ENCODE measurements at places on chromosomes 2 and 18.

- peak; percentile 27 for DNase-seq
Measured at GRCh38 chr2:178478130-178478438, 316 bp downstream of the FKBP7 start.

DNA sequence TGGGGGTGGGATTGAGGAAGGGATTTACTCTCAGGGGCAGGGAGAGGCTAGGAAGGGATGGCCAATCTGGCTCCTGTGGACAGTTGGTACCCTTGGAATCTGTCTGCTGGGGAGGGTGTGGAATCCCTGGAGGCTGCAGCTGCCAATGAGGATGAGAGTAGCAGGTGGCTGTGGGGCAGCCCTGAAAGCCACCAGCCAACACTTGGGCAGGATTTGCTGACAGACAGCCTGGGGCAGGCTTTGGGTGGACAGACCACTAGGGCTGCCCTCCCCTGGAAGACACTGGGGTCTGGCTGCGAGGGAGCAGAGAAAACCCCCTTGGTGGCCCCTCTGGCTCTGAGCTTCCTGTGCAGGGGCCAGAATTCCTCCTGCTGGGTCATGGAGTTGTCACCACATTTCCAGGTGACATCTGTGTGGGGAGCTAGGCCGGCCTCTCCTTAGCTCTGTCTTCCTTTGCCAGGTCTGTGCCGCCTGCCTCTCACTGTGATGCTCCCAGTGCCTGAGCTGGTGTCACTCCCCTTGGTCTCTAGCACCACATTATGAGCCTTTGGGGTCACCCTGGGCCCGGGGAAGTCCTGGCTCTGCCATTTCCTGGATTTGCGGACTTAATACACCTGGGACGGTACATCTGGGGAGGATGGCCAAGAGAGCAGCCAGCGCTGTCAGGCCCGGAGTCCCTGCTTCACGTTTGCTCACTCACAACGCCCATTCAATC lies 13.4 kb upstream of the ARHGEF4 start:
- DNase-seq = no peak

DNA sequence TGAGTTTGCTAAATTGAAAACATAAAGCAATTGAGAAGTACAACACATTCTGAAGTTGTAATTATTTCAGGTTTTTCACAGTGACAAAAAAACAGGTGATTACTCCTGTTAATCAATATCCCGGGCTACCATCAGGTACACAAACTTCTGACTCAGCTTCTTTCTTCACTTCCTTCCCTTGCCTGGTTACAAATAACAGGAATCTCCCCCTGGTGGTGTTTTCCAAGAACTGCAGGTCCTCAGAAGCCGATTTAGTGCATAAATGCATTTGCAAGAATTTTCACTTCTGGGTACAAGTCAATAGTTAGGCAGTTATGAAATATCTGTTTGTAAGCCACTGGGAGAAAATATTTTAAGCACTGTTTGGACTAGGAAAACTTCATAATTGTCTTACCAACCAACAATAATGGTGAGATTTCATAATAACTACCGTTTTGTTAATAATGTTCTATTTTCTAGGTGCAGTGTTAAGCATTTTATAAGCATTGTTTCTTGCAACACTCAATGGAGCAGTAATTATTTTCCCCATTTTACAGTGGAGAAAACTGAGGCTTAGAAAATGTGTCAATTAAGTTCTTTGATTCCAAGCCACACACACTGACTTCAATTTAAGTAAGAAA lies 12.4 kb upstream of the GMCL1 start:
- DNase-seq = peak; percentile 66

- no peak for DNase-seq
Measured at GRCh38 chr2:134283661-134284060, 29.8 kb downstream of the MGAT5 start.

- no peak for DNase-seq
Measured at GRCh38 chr2:167602122-167602521, 645.3 kb downstream of the STK39 start.

DNA sequence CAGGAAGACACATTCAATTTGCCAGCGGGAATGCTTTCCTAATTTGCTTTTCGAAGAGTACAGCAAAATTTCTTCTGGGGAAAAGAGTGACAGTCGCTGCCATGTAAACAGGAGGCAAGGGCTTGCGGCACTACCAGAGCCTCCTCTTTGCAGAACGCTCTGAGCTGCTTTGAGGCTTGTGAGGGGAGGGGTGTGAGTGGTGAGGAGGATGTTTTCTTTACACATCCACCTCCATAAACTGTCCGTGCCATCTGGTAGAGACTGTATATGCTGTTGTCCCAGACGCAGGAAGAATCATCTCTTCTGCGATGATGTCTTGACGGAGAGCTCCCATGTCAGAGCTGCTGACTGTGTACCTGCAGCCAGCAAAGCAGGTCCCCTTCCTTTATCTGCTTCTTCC lies 138.0 kb downstream of the SOCS6 start:
- DNase-seq = no peak

- no peak for DNase-seq
Measured at GRCh38 chr2:188452084-188452483, 160.4 kb downstream of the GULP1 start.

- DNase-seq = no peak
Measured at GRCh38 chr2:188134241-188134640, 157.4 kb upstream of the GULP1 start.

DNA sequence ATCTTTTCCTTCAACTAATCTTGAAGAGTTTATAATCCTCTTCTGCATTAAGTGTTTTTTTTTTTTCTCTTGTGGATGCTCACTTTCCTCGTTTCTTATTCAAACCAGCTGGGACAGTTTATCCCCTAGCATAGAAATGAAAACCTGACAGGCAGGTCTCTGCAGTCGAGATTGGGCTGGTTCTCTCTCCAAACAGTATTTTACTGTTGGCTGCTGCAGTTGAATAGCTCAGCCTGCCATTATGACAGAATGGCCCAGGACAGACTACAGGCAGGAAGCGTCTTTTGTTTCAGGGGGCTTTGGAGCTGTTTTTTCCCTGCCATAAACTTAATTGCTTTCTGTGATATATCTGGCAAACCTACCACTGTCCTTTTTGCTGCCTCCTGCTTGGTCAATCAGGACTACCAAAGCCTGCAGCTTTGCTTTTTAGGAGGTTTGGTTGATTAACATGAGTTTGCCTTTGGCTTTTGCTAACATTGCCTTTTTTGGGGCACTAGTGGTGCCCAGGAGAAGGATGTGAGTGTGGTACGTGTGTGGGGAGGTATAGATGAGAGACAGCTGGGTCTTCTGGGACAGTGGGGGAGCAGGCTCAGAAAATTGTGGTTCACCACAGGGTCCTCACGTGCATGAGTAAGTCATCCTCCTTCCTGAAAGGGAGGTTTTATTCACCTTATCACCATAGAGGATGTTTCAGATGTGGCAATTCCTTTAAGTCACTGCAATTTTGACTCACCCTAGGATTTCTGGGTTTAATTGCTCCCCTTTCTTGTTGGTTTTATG lies 128.7 kb downstream of the LYPD6B start:
- DNase-seq = no peak

- DNase-seq = no peak
Measured at GRCh38 chr2:159897081-159897480, 99.1 kb upstream of the CD302 start.

DNA sequence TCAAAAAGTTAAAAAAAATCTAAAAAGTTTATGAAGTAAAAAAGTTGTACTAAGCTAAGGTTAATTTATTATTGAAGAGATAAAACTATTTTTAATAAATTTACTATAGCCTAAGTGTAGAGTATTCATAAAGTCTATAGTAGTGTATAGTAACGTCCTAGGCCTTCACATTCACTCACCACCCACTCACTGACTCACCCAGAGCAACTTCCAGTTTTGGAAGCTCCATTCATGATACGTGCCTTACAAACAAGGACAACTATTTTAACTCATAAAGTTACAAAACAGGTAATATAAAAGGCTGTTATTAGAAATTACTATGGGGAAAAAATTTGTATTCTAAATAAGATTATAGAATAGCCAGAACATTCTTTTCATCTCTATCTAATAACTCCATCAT lies 158.9 kb upstream of the FN1 start:
- DNase-seq = no peak

GRCh38 chr2:81396417-81397019 lies 1092.0 kb upstream of the LRRTM1 start:
- DNase-seq = no peak

DNA sequence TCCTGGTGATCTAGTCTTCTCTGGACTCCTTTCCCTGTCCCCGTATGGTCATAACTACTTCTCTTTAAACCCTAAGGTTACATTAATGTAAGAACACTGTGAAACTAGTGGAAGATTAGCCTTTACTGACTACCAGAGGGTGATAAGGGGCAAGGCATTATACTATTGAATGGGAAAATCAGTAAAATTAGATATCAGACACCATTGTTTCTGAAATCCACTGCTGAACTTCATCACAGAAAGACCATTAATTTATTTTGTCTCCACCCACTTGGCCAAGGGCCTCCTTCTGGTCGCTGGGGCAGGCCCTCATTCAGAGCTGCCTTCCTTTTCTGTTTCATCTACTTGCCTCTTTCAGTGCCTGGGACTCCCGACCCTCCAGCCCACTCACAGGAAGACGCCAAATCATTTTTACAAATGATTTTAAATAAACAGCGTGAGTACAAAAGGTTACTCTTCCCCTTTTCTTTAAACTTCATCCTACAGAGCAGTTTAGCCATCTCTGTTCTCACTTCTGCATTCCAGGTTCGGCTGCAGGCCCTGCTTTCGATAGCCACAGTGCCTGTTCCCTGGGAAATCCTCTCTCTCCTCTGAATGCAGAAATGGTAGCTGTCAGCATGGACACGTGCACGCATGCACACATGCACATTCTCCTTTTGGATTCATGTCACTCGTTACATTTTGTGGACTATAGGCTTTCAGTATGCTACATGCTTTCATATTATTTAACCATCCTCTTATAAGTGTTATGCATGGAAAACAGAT lies 70.3 kb upstream of the DOCK10 start:
- no peak for DNase-seq

DNA sequence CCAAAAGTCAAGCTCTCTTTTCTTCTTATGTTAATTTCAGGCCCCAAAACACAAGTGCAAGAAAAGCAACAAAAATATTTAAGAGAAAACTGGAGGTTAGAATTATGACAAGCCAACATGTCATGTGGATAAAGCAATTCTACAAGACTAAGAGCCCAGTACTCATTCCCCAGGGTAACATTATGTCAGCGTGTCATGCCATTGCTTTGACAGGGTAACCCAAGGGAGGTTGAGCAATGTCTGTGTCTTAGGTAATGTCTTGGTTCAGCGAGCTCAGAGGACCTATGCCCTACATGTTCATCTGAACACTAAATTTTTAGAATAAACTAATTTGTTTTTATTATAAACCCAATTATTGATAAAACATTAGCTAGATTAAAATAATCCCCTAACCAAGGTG lies 173.2 kb upstream of the ZNF804A start:
- DNase-seq = no peak

- DNase-seq = no peak
Measured at GRCh38 chr18:7877609-7878008, 310.5 kb downstream of the PTPRM start.

- DNase-seq = no peak
Measured at GRCh38 chr2:239222312-239222660, 178.5 kb downstream of the HDAC4 start.

GRCh38 chr2:210004881-210005280 lies 2.4 kb downstream of the RPE start:
- no peak for DNase-seq

- DNase-seq = no peak
Measured at GRCh38 chr2:222311319-222311977, 12.7 kb upstream of the PAX3 start.

- no peak for DNase-seq
Measured at GRCh38 chr2:7633566-7634153, 716.4 kb downstream of the RNF144A start.

DNA sequence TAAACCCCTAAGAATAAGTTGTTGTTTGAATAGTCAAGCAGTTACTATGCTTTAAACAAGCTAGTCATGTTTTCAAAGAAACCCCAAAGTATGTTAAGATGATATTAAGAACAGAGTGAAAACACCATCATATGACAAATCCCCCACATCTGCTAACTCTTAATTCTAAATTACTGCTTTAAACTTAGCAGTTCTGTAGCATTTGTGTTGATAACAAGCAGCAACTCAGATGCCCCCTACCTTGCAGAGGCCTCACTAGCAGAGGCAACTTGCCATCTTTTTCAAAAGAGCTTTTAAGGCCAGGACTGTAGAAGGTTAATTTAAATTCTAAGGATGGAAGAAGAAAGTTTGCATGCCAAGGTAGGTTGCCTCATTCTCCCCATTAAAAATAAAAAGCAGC lies 376.2 kb downstream of the SETBP1 start:
- DNase-seq = no peak

GRCh38 chr2:148049284-148049683 lies 28.4 kb downstream of the MBD5 start:
- no peak for DNase-seq

All from NCI-H2171 (cell line).